ENCODE measurements at places on chromosomes 16 and 17.

DNA sequence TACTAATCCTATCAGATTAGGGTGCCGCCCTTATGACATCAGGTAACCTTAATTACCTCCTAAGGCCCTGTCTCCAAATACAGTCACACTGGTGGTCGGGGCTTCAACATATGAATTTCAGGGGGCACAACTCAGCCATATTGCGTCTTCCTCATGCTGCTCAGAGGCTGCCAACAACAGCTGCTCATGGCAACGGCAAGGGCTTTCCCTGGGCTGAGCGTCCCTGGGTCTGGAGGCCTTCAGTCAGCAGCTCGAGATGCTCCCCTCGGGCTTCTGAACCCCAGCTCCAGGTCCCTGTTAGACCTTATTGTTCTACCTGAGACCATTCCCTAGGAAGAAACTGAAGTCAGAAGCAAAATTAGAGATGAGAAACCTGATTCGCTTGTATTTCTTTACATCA lies 157.2 kb downstream of the TMEM132E start:
- no peak for DNase-seq

DNA sequence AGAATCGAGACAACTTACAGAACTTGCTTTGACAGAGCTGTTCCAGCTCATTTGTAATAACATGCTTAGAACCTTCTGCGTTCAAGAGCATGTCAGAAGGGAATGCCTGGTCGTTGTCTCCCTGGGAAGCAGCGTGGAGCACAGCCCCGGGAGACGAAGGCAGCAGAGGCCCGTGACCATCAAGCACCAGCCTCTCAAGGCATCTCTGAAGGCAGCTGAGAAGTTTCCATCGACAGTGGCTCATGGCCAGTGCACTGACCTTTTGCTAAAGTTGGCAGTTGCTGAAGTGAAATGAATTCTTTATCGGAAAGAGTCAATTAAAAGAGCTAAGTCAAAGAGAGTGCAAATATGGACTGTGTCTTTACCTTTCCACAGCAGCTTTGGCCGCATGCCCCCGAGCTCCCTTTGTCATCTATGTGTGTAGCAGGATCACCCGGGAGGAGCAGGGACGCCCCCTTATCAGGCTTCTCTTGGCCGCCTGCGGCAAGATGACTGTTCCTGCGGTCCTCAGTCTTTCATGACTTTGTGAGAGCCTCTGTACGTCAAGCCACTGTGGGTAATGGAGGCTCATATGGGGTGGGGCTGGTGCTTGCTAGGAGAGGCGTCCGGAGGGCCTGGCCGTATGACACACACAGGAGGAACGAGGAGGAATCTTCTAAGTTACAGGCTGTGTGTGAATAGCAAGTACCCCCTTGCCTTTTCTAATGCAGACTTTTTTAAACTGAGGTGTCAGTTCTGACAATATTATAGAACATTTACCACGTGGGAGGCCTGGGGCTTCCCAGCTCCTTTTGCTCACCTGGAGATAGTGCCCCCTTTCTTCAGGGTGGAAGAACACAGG lies 54.2 kb downstream of the LDHD start:
- no peak for DNase-seq

DNA sequence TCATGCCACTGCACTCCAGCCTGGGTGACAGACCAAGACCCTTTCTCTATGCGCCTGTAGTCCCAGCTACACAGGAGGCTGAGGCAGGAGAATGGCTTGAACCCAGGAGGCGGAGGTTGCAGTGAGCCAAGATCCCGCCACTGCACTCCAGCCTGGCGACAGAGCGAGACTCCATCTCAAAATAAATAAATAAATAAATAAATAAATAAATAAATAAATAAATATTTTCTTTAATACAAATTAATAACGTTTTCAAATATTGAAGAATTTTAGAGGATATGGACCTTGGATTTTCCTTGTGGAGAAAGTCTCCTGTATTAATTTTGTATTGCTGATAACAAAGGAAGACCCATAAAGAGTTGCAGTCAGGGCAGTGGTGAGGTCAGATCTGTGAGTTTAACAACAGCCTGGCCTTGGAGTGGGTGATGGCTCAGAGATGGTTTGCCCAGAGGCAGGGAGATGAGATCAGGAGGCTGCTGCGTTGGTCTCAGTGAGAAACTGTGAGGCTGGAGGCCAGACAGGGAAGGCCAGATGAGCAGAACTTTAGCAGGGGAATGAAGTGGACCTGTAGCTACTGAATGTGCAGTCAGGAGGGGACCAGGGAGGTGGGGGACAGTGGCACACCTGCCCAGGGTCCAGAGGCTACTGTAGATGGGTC lies 4.4 kb upstream of the ASGR1 start:
- no peak for DNase-seq

DNA sequence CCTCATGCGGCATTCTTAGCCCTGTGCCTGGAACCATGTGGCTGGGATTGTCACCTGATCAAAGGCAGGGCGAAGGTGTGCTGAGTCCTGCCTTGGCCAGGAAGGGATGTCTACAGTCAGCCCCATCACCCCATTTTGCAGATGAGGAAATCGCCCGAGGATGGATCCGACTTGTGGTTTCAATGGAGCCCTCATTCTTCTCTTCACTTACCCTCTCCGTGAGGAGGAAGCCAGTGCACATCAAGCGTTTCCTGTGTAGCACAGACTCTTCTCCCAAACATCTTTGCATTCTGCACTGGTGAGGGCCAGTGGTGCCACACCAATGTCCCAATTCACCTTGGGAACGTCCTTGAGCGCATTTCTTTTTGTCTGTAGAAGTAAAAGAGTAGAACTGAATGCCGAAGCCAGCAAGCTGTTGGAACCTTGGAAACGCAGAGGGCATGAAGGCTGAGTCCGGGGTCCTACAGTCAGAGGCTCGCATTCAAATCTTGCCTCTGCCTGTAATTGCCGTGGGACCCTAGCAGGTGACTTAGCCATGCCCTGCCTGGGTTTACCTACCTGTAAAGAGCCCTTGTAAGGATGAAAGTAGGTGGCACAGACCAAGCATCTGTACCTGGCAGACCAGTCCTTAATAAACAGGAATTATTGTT lies 85.4 kb downstream of the IRF8 start:
- DNase-seq = no peak

- DNase-seq = no peak
These were observed 22.3 kb upstream of the PLLP start for GRCh38 chr16:57306676-57307341.

DNA sequence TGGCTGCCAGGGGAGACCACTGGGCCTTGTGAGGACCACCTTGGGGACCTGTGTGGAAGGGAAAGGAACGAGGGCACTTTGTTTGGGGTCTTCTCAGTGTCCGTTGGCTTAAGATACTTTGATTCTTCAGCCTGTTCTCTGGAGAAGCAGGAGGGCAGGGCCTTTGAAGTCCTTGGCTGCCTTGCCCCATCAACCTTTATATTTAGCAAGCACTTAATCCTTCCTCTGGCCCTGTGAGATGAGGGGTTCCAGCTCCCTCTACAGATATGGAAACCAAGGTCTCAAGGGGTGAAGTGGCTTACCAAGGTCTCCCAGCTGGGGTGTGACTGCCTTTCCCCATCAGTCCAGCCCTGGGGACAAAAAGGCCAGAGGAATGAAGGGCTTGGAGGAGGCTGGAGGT lies 28.5 kb downstream of the TTYH2 start:
- DNase-seq = no peak

DNA sequence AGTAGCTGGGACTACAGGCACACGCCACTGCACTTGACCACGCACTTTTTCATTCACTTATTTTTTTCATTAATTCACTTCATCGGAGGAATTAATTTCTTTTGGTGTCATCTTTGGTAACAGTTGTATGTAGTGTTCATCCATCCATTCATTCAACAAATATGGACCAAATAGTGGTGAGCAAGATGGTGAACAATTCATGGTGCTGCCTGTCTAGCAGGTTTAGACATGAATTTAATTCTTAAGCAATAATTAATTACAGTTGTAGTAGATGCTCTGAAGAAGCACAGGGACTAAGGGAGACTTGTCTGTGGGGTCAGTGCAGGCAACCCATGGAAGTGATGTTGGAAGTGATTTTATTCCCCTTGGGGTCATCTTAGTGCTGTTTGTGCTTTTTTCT lies 22.4 kb downstream of the GDE1 start:
- DNase-seq = no peak

GRCh38 chr16:87068762-87069150 lies 248.4 kb downstream of the C16orf95 start:
- no peak for DNase-seq

GRCh38 chr17:15963670-15964110 lies 18.8 kb downstream of the ADORA2B start:
- no peak for DNase-seq

- DNase-seq = no peak
These were observed 4.3 kb upstream of the KRTAP3-1 start for GRCh38 chr17:41013181-41013580.

- no peak for DNase-seq
These were observed 161.1 kb upstream of the NOG start for GRCh38 chr17:56432443-56432842.

DNA sequence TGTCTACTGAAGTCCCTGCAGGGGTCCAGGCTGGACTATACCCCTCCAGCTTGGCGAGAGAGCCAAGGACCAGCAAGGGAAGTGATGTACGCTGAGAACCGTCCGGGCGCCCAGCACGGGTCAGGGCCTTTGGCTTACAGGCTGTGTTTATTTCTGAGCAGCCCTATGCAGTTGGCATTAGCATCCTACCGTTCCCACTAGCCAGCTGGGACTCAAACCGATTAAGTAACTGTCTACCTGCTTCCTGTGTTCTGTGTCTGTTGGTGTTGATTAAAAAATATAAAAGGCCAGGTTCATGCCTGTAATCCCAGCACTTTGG lies 73.8 kb downstream of the CMIP start:
- DNase-seq = no peak

GRCh38 chr17:81074875-81075274 lies 39.9 kb downstream of the BAIAP2 start:
- no peak for DNase-seq

GRCh38 chr17:68054296-68054900 lies 18.9 kb downstream of the KPNA2 start:
- DNase-seq = no peak

DNA sequence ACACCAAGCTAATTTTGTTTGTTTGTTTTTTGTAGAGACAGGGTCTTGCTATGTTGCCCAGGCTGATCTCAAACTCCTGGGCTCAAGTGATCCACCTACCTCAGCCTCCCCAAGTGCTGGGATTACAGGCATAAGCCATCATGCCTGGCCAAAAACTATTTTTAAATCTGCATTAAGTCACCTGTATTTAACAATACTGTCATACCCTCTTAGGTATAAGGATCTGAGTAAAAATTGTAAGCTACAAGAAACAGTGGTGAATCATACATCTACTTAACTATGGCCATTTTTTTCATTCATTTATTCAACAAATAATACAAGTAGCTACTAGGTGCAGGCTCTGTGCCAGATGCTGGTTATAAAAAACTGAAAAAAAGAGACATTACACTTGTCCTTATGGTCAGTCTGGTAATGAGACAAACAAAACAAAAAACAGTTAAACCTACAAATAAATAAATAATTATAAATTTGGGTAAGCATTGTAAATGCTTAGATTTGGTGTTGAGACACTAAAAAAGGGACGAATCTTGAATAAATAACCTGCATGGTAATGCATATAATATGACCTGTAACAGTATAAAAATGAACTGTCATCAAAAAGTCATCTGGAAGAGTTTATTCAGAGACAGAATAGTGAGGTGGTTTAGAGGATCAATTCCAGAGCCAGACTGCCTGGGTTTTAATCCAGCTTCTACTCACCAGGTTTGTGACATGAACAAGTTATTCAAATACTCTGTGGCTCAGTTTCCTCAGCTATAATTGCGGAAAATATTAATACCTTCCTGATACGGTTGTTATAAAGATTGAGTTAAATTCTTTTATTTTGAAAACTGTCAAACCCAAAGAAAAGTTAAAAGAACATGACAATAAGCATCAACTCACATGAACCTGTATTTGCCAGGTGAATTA lies 26.8 kb downstream of the BRIP1 start:
- DNase-seq = no peak

DNA sequence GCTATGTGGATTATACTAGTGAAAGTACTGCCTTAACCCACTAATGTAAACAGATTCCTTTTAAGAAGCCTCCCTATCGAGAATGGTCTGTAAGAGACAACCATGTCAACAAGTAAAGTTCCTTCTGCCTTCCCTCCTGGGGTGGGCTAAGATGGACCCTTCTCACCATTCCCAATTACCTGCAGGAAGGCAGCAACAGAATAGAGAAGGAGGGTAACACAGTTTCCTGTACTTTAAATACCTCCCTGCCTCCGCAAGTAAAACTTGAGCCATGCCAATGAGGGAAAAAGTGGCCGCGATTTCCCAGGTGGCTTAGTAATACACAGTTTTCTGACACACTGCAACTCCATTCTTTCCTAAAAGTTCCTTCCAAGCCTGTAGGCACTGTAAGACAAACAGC lies 45.2 kb downstream of the TOX3 start:
- DNase-seq = no peak

- DNase-seq = no peak
These were observed 2.6 kb upstream of the NTN1 start for GRCh38 chr17:9018726-9019125.

DNA sequence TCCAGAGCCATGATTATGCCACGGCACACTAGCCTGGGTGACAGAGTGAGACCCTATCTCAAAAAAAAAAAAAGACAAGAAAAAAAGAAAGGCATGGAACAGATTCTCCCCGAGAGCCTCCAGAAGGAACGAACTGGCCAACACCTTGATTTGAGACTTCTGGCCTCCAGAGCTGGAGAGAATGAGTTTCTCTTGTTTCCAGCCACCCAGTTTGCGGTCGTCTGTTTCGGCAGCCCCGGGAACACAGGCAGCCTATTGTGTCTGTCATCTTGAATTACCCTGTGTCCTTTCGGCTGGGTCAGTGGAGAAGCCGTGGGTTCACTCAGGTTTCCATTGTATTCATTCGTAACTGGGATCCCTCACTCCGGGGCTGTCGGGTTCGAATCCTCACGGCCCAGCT lies 83.9 kb downstream of the RPA1 start:
- DNase-seq = no peak

DNA sequence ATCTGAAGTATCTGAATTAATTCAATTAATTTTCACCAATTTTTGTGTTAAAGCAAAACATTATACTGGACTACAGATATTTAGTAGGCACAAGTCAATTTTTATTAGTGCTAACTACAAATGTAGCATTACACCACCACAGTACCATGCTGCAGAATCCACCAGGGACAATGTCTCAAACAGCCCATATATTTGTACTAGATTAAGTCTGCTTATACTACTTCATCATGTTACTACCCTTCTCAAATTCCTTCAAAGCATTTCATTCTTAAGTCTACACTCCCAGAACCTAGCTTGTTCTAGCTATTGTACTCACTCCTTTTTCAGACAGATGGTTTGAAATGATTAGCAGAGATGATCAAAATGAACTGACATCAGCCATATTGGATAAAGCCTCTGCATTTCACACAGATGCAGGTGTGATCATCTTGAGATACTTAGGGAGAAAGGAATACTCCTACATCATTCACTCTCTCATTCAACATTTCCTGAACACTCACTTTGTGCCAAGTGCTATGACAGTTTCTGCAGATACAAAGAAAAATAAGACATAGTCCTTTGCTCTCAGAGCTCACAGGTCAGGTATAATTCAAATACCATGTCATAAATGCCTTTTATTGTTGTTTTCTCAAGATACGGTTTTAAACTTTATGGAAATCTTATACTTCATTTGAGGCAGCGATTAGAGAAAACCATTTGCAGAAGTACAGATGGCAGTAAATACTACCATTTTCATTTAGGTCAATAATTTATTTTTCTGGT lies 47.7 kb downstream of the SMURF2 start:
- DNase-seq = no peak

GRCh38 chr16:89765292-89765830 lies 44.0 kb downstream of the ZNF276 start:
- DNase-seq = no peak

- no peak for DNase-seq
These were observed 409.1 kb downstream of the NPIPA7 start for GRCh38 chr16:16788004-16788403.

- DNase-seq = no peak
These were observed 7.9 kb downstream of the NAT9 start for GRCh38 chr17:74768069-74768762.
